ENCODE measurements at places on chromosomes 3 and 15. TPM values are rescaled to one million over a fixed set of nuclear protein-coding genes. Genes with fewer than 3 reads are reported as not detected.

The ACTC1 gene
- total RNA-seq = 0.62 TPM

The ISL2 gene
- total RNA-seq = 0.38 TPM

The GOLGA6L7 gene
- total RNA-seq = not detected

The BCHE gene
- 5.8 TPM for total RNA-seq

The LMOD3 gene
- total RNA-seq = 0.12 TPM

GRCh38 chr3:42055291-42055690 is 35.9 kb upstream of the TRAK1 start:
- no peak for DNase-seq

- no peak for DNase-seq
Observed at GRCh38 chr3:46349484-46350261, 4.2 kb upstream of the CCR2 start.

- DNase-seq = no peak
Observed at GRCh38 chr15:84731774-84732173, 15.8 kb upstream of the SEC11A start.

DNA sequence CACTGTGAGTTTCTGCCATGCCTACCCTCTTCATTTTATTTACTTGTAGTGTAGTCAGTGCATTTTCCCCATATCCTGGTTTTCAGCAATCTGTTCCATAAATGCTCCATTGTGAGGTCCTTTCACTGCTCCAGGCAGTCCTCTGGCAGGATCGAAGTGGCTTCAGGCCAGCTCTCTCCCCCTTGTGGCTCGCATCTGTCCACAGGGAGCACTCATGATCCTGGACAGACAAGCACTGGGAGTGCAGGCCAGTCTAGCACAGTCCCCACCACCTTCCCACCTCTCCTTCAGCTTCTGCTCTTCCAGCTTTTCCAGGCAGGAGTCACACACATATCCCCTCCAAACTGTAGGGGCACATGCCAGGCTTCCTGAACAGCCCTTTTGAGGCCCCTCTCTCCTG is 173.6 kb downstream of the PPM1L start:
- no peak for DNase-seq

DNA sequence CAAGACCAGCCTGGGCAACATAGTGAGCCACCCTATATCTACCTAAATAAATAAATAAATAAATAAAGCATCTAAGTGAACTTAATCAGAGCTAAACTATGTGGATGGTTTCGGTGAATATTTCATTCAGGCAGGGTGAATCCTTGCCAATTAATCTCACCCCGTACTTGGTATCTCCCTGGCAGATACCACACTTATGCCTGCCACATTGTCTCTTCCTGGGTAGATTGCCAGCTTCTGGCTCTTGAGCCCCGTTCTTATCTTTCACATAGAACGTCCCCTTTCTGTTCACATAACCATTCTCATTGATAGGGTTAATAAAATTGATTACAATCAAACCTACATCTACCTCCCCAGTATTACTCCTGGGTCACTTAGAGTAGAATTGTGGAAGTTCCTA is 7.0 kb downstream of the SNAP23 start:
- no peak for DNase-seq

- DNase-seq = no peak
Observed at GRCh38 chr3:129525341-129525968, 3.0 kb upstream of the RHO start.

- no peak for DNase-seq
Observed at GRCh38 chr3:156978481-156978961, 152.4 kb downstream of the LEKR1 start.

- DNase-seq = no peak
Observed at GRCh38 chr3:126983276-126983652, 349 bp downstream of the PLXNA1 start.

GRCh38 chr3:112514527-112515128 is 15.4 kb upstream of the BTLA start:
- no peak for DNase-seq

- no peak for DNase-seq
Observed at GRCh38 chr15:69117431-69117871, 43.0 kb upstream of the GLCE start.

- DNase-seq = no peak
Observed at GRCh38 chr3:31370380-31370666, 162.4 kb upstream of the STT3B start.

GRCh38 chr3:173892547-173892946 is 495.0 kb downstream of the NLGN1 start:
- no peak for DNase-seq

DNA sequence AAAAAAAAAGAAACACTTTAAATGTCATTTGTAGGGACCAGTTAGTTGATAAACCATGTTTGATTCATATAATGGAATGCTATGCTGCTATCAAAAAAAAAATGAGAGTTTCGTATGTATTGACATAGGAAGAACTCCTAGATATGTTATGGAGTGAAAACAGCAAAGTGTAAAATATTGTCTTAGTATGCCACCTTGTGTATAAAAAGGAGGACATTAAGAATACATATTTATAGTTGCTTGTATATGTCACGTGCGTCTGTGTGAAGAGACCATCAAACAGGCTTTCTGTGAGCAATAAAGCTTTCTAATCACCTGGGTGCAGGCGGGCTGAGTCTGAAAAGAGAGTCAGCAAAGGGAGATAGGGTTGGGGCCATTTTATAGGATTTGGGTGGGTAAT is 39.5 kb downstream of the KBTBD8 start:
- no peak for DNase-seq

Data from lower lobe of right lung (tissue), 2 donors.